ENCODE measurements at places on chromosomes 5 and 9.

DNA sequence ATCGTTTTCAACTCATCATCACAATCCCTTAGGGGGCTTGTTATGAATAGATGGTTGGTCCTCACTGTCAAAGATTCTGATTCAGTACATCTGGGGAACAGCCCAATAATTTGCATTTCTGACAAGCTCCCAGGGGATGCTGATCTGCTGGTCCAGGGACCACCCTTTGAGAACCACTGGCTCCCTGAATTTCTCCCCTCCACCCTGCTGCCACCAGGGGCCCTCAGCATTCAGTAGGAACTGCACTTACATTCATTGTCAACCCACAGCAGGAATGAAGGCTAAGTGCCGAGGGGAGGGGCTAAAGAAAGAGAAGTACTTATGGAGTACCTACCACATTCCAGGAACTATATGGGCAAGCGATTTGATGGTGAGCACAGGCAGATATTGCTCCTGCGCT is 85.9 kb downstream of the BOD1 start:
- DNase-seq: no peak

GRCh38 chr9:134052491-134052890 is 15.3 kb downstream of the BRD3 start:
- DNase-seq: no peak

DNA sequence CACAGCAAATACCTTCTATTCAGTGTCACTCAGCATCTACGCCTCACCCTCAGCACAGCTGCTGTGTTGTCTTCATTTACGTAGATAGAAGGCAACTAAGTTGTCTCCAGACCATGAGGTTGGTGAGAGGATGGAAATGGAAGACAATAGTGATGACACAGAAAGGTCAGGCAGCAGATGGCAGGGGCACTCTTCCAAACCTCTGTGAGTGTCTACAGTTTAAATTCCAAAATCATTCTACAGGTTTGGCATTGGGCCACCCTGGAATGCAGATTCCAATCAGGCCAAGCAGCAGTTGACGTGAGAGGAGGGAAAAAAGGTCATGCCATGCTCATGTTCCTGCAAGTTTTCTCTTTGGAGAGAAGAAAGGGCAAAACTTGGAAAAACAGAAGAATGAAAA is 68.7 kb upstream of the ADAMTSL1 start:
- DNase-seq: peak; percentile 77

DNA sequence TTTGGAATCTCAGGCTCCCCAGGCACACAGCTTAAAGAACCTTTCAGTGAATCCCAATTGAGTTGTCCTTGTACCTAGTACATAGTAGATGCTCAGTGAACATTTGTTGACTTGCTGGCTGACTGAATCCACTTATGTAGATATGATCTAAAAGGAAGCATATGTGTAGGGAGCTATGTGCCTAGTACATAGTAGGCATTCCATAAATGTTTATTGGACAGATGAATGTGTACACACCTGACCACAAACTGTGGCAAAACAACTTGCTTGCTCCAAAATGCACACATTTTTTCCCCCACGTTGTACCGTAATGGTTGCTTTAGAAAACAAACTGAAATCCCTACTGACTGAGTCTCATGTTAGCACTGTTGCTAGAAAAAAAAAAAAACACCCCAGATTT is 80.2 kb upstream of the IL12B start:
- no peak for DNase-seq

DNA sequence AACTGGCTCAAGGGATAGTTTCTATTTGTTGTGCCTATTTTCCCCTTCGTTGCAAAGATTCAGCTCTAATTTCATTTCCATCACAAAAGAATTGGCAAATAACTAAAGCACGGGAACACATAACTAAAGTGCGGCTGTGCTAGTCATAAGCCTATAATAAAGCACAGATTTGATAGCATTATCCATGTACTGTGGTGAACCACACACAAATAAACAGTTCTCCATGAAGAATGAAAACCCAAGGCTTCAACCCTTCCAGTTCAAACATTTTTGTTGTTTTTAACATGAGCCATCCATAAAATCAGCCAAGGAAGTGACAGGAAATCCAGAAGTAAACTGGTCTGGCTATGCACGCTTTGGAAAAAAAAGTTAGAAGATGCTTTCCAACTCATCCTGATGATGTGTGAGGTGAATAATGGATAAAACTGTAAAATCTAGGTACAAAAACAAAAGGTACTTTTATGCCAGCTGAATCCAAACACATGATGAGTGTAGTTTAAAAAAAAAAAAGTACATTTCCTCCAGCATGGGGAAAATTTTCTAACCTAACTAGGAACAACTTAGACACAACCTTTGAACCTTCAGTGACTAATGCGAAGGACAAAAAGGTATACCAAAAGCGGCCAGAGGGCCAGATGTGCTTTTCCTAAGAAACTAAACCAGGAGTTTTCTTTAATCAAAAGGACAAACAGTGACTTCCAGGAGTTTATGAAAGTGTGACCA is 10.2 kb downstream of the ZNF608 start:
- peak; percentile 77 for DNase-seq

DNA sequence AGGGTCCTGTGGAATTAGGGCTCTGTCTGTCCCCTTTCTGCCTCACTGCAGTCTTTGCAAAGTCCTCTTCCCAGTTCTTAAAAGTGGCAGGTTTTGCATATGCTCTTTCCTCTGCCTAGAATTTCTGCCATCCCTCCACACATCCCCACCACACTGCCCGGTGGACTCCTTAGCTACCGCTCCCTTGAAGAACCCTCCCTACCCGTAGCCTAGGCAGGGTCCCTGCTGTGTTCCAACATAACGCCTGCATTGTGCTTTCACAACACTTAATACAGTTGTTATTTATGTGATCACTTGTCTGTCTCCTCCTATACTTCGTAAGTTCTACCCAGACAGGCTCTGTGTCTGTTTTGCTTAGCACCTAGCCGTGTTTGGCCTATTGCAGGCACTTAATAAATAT is 142.5 kb upstream of the DMRT1 start:
- DNase-seq: no peak

DNA sequence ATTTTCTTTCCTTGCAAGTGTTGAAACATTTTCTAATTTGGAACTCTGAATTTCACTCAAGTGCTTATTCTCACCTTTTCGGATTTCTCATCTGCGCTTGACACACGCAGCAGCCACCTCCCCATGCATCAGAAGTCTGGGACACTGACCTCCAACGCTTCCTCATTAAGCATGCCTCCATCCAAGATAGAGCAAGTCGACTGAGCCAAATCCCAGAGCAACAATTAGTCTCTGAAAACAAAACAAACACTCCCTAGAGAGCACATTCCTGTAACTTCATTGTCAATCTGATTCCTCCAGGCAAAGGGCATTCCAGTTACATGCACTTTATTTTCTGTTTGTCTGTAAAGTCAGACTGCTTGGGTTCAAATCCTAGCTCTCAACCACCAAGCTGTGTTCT is 5.7 kb downstream of the CD180 start:
- DNase-seq: no peak

DNA sequence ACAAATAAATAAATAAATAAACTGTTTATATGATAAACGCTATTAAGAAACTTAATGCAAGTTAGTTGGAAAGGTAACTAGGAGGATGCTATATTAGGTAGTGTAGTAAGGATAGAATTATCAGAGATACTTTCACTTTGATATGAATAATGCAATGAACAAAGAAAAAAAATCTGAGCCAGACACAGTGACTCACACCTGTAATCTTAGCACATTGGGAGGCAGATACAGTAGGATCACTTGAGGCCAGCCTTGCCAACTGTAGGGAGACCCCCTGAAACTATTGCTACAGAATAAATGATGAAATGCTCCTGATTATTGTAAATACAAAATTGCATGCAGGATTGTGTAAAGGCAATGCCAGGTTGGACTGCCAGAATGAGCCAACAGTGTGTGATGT is 109.2 kb downstream of the ANXA2R start:
- no peak for DNase-seq

Data from GM23248 (cell line).